ENCODE measurements at places on chromosomes 2 and 18.

DNA sequence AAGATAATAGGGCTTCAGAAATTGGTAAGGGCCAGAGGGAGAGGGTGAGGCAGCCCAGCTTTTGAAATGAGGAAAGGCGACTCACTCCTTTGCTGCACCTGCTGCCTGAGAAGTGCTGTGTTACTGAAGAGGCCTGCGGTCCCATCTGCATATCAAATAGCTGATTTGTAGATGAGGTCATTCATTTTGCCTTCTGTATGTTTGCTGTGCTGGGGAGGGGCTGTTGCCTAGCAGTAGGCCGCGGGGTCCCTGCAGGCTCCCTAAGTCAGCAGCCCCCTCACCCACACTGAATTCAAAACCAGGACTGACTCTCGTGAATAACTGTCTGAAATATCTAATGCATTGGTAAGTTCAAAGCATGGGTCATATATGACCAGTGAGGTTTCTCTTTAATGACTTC lies 377.2 kb downstream of the SOX11 start:
- DNase-seq, result peak; percentile 55

- no peak for DNase-seq
Observed at GRCh38 chr2:20025065-20025786, 12.8 kb upstream of the MATN3 start.

- DNase-seq, result no peak
Observed at GRCh38 chr2:42443718-42444399, 49.9 kb downstream of the KCNG3 start.

GRCh38 chr18:54112356-54112755 lies 112.1 kb downstream of the MBD2 start:
- no peak for DNase-seq

DNA sequence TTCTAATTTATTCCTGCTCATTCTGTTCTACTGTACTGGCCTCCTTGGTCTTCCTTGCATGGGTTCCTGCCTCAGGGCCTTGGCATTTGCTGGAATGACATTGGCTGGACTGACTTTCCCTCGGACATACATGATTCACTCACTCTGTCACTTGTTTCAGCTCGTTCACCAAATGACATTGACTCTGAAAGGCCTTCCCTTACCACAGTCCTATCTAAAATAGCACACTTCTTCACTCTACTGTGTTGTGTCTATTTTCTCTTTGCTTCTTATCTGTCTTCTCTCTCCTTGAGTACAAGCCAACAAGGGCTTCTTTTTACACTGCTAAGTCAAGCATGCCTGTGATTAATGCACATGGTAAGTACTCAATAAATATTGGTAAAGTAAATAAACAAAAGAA lies 65.6 kb downstream of the SCG2 start:
- no peak for DNase-seq

DNA sequence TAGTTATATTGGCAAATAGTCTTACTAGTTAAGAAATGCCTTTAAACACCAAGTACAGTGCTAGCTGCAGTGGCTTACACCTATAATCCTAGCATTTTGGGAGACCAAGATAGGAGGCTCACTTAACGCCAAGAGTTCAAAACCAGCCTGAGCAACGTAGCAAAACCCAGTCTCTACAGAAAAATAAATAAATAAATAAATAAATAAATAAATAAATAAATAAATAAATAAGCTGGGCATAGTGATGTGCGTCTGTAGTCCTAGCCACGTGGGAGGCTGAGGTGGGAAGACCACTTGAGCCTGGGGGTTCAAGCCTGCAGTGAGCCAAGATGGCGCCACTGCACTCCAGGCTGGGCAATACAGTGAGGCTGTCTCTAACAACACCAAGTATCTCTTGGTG lies 158.6 kb upstream of the ALPP start:
- no peak for DNase-seq

GRCh38 chr2:171807831-171808393 lies 86.1 kb downstream of the SLC25A12 start:
- DNase-seq, result no peak

DNA sequence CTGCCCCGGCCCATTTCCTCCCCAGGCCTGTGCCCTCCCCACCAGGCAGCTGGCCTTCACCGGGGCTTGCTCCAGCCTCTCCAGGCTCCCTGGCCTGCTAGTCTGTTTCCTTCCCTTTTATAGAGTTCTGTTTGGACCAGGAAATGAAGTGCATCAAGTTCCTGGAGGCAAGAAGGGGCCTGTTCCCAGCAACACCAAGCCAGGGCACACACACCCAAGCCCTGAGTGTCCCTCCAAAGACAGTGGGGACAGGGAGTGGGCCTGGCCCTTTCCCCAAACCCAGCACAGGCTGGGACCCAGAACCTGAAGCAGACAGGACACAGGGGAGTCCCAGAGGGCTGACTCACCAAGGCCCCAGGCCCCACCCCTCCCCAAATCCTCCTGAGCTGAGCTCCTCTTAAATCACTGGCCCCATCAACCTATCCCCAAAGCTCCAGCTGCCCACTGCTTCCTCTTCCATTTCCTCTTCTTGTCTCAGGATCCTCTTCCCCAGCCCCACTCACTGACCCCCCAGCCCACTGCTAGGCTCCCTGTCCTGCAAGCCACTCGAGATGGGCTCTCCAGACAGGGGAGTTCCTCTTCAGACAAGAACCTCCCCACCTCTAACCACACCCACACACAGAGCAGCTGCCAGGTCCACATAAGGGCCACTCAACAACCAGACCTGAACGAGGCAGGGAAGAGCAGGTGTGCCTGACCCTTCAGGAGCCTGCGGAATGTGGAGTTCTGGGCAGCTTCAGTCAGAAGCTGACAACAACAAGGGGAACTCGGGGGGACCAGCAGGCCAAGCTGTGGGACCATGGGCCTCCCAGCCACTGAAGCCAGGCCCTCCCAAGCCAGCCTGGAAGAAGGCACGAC lies 74.2 kb downstream of the TNS1 start:
- no peak for DNase-seq
